ENCODE measurements at places on chromosomes 16 and 17.

- DNase-seq = no peak
Observed at GRCh38 chr17:9116861-9117568, 95.7 kb downstream of the NTN1 start.

- no peak for DNase-seq
Observed at GRCh38 chr17:59094861-59095530, 11.7 kb downstream of the TRIM37 start.

GRCh38 chr17:27368151-27368795 lies 74.4 kb downstream of the WSB1 start:
- DNase-seq = no peak

- no peak for DNase-seq
Observed at GRCh38 chr16:64434526-64435069, 687.3 kb downstream of the CDH11 start.

DNA sequence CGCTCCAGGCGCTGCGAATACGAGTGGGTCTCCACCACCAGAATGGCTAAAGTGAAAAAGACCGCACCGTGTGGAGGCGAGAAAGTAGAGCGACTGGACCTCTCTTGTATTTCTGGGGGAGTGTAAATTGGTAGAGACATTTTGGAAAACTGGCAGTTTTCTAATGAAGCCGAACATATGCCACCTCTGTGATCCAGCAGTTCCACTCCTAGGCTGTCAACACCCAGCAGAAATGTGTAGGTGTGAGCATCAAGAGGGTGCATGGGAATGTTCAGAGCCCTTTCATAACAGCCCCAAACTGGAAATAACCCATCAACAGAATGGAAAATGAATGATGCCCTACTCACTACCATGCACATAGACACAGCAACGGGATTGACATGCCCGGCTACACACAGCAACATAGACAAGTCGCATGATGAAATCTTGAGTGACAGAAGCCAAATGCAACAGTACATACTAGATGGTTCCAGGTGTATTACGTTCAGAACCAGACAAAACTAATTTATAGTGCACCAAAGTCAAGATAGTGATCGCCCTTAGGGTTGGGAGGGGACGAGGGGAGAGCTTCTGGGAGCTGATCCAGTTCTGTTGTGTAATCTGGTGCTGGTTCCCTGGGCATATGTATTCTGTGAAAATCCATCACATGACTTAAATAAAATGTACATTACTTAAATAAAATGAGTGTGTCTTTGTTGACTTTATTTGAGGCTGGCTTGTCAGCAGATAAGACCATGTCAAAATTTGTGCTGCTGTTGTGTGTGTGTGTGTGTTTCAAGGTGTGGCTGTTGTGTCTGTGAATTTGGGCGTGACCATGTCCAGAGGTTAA lies 877 bp upstream of the BCL7C start:
- DNase-seq = no peak

DNA sequence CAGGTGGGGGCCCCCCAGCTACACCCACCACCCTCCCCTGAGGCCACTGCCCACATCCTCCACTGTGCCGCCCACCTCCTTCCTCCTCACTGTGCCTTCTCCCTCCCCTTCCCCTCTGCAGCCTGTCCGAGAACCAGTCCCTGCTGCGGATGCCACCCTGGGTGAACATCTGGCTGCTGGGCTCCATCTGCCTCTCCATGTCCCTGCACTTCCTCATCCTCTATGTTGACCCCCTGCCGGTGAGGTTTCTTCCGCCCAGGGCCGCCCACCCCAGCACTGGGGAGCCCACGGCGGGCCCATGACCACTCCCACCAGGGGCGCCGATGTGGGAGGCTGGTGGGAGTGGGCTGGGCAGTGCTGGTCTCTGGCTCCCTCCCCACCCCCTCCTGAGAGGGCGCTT lies 22.1 kb downstream of the RABEP2 start:
- no peak for DNase-seq

DNA sequence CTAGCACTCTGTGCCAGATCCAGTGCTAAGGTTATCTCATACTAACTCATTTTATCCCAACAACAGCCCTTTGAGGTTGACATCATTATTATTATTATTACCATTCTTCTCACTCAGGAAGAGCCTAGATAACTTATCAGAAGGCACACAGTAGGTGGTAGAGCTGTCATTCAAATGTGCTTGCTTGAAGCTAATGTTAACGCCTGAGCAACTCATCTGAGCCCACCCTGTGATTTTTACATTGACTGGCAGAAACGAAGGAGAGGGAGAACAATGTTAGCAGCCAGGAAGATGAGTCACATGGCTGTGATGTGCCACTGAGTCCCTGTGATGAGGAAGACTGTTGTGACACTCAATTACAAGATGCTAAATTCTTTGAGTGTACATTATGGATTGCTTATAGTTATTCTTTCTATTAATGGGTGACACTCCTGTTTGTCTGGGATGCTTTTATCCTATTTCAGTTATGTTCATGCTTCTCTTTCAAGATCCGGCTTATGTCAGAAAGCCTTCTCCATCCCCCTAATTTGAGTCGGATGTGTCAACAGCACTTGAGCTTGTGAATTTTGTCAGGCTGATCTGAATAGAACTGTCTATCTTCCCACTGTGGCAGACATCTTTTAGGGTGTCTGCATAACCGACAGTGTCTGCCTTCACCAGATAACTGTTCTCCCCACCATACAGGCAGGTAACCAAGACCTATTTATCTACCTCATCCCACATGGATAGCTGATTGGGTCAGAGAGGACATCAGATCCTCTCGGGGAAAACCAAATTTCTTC lies 426.4 kb downstream of the CA10 start:
- DNase-seq = no peak

GRCh38 chr17:73007407-73007806 lies 85.1 kb downstream of the SLC39A11 start:
- DNase-seq = no peak

DNA sequence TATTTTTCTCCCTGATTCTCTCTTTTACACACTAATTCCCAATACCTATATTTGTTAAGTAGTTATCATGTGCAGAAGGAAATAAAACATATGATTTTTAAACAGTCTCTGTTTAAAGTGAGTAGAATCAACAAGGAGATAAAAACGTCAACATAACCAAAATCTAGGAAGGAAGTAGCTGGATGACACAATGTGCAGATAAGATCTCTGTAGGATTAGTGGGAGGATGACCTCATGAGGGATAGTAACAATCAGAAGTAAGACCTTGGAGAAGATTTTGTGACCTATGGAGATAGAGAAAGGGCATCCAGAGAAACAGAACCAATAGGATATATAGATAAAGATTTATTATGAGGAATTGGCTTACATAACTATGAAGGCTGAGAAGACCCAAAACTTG lies 262.6 kb upstream of the CDH11 start:
- no peak for DNase-seq

DNA sequence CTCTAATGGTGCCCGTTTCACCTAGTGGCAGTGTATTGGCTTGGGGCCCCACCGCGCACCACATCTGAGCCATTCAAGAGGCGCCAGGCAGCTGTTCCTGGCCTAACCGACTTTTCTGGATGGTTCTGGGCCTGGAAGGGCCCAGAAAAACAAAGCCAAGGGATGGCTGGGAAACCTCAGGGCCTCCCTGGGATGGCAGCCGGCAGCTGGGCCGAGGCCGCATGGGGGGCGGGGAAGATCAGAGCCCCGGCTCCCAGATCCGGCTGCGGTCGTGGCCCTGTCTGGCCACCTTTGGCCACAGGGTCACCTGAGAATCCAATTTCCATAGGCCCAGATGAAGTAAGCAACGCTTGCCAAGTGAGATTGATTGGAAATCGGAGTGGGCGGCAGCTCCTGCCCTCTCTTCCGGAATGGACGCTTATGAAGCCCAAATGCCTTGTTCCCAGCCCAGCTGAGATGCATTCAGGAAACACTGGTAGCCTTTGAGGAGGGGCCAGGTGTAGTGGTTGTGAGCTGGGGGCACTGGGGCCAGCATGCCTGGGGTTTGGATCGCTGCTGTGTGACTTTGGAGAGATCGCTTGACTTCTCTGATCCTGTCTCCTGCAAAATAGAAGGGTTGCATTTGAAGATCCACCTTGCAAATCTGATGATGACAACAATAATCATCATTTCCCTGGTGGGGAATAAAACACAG lies 163.8 kb upstream of the GSE1 start:
- no peak for DNase-seq

DNA sequence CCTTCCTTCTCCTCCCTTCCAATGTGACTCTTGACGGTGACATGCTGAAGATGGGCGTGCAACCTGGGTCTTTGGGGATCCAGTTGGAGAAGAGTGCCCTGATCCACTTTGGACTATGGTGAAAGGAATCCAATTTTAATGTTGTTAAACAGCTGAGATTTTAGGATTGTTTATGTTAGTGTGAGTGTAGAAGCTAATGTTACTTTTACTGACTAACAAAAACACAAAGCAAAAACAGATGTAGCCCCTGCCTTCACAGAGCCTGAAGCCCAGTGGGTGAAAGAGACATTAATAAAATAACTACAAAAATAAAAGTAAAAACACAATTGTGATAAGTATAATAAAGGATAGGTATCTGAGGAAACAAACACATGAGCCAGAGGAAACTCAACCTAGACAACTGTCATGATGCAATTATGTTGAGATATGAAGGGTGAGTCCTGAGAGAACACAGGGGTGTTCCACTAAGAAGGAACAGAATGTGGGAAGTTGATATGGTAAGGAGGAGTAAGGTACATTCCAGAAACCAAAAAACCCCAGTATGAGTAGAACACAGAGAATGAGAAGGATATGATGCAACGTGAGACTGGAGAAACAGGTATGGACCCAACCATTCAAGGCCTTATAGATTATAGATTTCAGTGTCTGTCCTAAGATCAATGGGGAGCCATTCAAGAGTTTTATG lies 115.1 kb upstream of the PMFBP1 start:
- no peak for DNase-seq

DNA sequence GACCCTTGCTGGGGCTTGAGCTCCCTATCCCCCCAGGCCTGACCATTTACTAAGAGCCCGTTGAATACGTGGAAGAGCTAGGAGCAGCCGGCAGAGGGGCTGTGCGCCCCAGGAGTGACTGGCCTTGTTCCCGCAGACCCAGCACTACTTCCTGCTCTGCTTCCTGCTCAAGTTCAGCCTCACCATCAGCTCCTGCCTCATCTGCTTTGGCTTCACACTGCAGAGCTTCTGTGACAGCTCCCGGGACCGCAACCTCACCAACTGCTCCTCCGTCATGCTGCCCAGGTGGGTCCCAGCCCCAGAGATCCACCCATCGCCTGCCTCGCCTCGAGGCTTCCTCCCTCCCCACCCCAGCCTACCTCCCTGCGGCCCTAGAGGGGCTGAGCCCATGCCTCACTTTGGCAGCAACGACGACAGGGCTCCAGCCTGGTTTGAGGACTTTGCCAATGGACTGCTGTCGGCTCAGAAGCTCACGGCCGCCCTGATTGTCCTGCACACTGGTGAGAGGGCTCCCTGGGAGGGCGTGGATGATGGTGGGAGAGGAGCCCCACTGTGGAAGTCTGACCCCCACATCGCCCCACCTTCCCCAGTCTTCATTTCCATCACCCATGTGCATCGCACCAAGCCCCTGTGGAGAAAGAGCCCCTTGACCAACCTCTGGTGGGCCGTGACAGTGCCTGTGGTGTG lies 17.2 kb downstream of the CASKIN2 start:
- no peak for DNase-seq

DNA sequence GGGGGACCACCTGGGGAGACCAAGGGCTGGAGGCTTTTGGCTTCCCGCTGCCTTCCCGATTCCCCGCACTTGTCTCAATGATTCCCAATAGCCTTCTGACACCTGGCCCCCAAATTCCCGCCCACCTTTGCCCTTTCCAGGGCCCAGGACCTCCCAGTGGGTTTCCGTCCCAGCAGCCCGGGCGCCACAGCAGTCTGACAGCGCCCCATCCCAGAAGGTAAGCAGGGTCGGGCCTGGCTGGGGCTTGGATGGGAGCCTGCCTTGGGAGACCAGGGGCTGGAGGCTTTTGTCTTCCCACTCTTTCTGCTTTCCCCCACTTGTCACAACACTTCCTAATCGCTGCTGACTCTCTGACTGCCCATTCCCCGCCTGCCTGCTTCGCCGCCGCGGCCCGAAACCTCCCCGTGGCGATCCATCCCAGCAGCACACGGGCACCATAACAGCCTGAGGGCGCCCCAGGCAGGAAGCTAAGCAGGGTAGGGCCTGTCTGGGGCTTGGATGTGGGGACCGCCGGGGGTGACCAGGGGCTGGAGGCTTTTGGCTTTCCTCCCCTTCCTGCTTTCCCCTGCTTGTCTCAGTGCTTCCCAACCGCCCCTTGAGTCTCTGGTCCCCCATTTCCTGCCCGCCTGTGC lies 2289.3 kb downstream of the TP53TG3F start:
- no peak for DNase-seq

- no peak for DNase-seq
Observed at GRCh38 chr16:88911136-88911945, 44.9 kb upstream of the PABPN1L start.

- DNase-seq = peak; percentile 23
Observed at GRCh38 chr17:64470625-64471024, 21.7 kb downstream of the MILR1 start.

DNA sequence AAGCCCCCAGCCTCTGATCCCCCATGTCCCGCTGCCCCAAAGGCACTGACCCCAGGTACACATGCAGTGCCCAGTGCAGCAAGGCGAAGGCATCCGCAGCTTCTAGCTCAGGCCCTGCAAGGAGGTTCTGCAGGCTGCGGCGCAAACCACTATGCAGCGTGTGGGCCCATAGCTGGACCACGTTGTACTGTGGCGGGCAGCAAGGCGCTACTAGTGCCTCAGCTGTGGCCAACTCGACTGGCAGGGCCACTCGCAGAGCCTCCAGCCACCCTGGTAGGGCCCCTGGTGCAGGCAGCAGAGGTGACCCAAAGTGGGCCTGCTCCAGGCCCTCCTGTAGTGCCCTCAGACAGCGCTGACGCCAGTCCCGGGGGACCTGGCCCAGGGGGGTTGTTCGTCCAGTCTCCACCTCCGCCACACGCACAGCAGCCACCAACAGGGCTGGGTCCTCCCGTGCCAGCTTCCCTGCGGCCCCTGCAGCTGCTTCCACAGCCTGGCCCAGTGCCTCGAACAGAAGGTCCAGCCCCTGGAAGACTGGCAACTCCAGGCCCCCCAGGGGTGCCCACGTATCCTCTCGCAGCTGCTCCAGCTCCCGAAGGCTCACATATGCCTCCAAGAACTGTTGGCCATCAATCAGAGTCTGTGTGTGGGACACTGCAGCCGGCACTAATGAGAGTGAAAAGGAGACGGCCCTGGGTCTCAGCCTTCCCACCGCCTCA lies 2.6 kb downstream of the EXOC3L1 start:
- no peak for DNase-seq

GRCh38 chr17:77058016-77058415 lies 82.8 kb upstream of the SEC14L1 start:
- DNase-seq = no peak

DNA sequence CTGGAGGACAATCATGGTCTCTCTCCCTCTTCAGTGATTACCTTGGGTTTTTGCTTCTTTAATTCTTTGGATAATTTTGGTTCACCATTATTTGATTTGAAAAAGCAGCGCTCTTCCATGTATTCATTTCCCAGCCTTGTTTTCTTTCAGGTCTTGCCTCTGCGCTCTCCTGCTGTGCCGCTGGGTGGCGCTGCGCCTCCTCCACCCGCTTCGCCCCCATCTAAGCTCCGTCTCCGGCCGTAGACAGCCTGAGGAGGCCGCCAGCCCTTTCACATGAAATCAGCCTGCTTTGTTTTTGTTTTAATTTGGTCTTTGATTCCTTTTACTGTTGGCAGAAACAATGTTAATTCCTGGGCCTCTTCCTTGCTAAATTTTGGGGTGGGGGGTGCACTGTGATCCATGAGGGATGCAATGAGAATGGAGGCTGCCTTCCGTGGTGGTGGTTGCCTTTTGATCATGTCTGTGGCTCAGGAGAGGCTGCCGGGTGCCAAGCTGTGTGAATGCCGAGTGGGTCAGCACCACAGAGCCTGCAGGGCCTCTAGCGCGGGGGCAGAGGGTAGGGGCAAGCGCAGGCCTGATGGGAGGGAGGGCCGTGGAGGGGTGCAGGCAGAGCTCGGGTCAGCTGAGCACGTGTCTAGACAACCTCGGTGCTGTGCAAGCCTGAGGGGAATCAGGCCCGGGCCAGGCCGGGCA lies 64.1 kb downstream of the PLD6 start:
- DNase-seq = no peak

Measured in retinal pigment epithelial cell (primary cell).